ENCODE measurements at places on chromosomes 6 and 20.

GRCh38 chr6:168514216-168514615, 73.2 kb downstream of the SMOC2 start:
- no peak for DNase-seq

DNA sequence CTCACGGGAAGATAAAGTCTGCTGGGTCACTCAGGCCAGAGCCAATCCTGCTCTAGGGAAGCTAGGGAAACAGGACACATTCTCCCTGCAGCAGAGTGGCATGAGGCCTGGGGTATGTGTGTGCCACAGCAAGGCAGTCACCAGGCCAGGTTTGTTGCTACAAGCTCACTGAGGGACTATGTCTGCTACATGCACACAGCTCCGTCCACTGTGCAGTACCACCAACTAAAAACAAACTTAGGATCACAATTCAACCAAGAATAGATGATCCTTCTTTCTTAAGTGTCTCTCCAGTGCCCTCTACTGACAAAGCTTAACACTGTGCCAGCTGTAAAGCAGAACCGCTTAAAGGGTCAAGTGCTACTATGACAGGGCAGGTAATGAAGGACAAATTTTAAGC, 192.5 kb downstream of the PTPRK start:
- no peak for DNase-seq

- DNase-seq: no peak
These were observed 7.3 kb downstream of the STK38 start for GRCh38 chr6:36539814-36540568.

GRCh38 chr6:75363304-75363703, 78.7 kb upstream of the TMEM30A start:
- DNase-seq: no peak

DNA sequence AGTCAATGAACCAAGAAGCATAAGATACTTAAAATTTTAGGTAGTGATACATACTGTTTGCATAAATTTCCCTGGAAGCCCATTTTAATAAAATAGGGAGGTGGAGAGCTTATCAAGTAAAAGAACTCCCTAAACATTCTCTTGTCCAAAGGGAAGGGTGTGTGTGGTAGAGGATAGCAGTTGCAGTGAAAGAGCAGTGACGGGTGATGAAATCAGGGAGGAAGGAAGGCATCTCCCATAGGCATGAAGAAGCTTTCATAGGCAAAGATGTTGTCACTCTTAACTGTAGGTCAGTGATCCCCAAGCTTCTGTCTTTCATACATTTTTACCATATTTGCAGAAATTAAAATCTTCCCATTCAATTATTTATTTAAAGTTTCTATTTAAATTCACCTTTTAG, 60.0 kb upstream of the ZNF831 start:
- no peak for DNase-seq

- DNase-seq: no peak
These were observed 18.6 kb downstream of the KCNK17 start for GRCh38 chr6:39295611-39296011.

DNA sequence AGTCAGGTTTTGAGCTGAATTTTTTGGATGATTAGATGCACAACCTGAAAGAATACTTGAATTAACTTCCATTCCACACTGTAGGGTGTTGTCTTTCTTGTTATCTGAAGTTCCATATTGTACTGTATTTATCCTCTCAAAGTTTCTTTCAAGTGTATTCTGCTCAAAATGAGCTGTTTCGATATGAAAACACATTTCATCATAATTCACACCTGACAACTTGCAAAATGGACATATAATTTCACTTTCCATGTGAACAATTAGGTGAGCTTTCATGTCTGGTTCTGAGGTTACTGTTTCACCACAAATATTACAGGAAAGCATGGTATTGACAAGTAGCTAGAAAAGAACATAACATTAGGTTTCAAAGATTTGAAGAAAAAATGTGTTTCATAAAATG, 1.7 kb downstream of the ZUP1 start:
- no peak for DNase-seq

- DNase-seq: no peak
These were observed 70.9 kb downstream of the CD40 start for GRCh38 chr20:46188866-46189541.

- DNase-seq: no peak
These were observed 86.9 kb downstream of the PHACTR1 start for GRCh38 chr6:12803486-12803885.

DNA sequence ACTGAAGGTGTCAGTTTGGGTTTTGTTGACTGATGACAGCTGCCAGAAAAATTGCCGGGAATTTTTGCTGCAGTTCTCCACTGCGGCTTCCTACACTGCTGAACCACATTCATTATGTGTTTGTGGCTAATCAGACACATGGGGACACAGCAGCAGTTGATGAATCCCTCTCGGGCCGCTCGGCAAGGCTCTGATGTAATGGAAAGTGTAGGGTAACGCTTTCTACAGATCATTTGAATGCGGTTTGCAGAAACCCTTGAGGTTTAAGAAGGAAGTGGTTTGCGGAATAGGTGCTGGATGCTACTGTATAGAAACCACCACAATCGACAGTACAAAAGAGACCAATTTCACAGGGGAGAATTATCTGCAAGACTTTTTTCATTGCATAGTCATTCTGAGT, 138.7 kb upstream of the SASH1 start:
- peak; percentile 17 for DNase-seq

- DNase-seq: no peak
These were observed 240.1 kb downstream of the KCNQ5 start for GRCh38 chr6:72861935-72862432.

- no peak for DNase-seq
These were observed 28.0 kb upstream of the PHACTR3 start for GRCh38 chr20:59576216-59576953.

DNA sequence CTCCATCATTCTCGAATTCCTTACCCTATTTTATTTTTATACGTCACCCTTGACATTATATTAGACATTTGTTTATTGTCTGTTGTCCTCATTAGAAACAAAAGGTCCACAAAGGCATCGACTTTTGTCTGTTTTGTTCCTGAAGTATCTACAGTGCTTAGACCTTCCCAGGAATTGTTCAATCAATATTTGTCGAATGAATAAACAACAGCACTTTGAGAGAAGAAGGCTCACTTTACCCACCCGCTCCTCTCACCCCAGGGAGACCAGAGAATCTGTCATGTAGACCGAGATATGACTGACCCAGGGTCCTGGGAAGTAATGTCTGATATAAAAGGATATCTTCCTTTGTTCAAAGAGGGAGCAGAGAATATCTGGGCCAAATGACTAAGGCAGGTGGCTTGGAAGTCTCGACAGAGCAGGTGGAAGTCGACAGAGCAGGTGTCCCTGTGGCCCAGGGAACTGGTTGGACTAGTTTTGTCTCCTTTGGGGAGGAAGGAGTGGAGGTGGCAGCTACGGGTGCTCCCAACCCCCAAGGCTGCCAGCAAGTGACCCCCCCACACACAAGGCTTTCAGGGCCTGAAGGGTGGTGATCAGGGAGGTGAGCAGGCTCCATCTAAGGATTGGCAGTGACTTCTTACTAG, 14.8 kb upstream of the CHMP4B start:
- DNase-seq: no peak

GRCh38 chr20:57383447-57384347, 7.5 kb upstream of the RBM38 start:
- no peak for DNase-seq

- DNase-seq: no peak
These were observed 180.6 kb downstream of the TFAP2C start for GRCh38 chr20:56809668-56810067.

DNA sequence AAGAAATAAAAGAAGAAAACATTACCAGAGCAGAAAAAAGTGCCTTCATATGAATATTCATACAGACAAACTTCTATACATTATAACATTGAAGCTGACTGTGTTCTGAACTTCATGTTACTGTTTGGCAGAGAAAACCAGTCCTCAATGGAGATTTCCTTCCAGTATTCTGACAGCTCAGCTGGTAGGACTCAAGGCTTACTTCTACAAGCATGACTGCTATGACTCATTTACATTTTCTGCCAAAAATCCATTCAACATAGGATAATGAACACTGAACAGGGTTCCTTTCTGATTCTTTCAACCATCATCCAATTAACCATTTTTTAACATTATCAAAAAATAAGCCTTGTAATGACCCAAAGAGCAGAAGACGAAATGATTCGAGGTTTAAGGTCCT, 25.4 kb downstream of the COL9A1 start:
- DNase-seq: no peak

DNA sequence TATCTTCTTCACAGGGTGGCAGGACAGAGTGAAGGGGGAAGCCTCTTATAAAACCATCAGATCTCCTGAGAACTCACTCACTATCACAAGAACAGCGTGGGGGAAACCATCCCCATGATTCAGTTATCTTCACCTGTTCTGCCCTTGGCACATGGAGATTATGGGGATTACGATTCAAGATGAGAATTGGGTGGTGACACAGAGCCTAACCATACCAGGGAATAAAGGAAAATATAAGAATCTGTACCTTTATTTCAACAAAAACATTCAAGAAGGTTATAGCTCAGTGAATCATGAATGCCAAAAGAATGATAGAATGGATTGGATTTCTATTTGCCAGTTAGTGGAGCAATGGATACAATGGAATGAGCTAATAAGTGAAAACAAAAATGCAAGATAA, 214.4 kb downstream of the PTPRK start:
- no peak for DNase-seq

DNA sequence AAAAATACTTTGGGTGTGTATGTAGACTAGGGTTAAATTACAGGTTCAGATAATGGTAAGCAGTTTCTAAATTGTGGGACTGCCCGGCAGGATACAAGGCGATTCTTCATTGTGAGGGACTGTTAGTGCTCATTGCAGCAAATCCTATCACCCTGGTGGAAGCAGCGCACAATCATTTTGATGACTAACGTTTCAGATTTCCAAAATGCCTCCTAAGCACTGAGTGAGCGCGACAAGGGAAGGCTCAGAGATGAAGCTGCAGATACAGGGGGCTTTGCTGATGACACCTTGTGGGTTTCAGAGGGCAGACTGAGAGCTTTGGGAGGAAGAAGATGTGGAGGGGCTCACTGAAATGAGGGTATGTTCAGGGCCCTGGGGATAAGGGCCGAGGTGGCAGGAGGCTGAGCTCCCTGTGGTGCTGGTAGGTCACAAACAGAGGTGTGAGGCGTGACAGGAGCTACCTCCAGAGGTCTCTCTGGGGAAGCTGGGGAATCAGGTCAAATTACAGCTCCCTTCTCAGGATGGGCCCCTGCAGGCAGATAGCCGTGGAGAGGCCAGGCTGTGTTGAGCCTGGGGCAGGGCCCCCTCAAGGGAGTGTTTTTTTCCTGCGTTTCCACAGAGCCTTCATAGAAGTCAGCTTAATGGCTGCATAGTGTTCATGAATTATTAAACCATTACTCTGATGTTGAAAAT, 84.5 kb upstream of the FYN start:
- DNase-seq: no peak

DNA sequence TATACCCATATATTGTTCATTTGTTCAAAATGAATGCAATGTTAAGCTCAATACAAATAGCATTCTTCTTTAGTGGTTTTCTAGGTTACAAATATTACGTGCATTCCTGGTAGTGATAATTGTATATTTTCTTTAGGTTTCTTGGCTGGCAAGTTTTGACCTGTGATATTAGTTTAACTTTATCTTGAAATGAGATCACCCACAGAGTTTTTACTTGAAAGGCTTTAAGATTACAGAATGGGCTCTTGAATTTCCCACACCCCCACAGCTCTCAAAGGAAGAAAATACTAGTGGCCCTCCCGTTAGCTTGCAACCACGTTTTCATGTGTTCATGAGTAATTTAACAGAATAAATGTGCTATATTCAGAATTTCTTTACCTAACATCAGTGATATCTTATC, 1315.5 kb upstream of the GJE1 start:
- no peak for DNase-seq

- DNase-seq: no peak
These were observed 7.5 kb downstream of the BEND6 start for GRCh38 chr6:56962441-56962840.

GRCh38 chr6:125824946-125825771, 34.4 kb downstream of the NCOA7 start:
- no peak for DNase-seq

- no peak for DNase-seq
These were observed 522.4 kb downstream of the HDGFL1 start for GRCh38 chr6:23091795-23092194.

DNA sequence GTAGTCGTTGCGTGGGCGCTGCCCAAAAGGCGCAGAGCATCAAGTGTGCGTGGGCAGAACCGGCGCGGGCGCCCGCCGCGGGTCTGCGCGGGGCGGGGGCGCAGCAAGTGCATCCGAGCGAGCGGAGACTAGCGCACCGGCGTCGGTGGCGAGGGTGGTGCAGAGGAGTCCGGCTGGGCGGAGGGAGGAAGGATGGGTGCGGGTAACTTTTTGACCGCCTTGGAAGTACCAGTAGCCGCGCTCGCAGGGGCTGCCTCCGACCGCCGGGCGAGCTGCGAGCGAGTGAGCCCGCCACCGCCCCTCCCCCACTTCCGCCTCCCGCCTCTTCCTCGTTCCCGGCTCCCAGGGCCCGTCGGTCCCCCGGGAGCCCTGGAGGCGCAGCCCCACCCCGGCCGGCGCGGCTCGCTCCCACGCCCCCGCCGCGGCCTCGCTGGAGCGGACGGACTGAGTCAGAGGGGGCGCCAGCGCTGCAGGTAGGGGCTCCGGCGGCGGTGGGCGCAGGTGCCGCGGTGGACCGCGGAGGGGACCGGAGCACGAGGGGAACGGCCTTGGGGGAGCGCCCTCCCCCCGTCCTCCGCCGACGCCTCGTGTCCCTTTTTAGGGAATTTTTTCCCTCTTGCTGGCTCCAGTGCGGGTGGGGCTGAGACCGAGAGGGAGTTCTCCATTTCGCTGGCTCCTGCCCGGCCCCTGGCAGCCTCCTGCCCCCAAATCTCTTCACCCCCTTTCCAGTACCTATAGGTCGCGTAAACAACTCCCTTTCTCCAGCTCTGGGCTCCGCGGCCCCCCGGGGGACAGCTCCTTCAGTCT, 1.6 kb upstream of the DBNDD2 start:
- peak; percentile 46 for DNase-seq

- peak; percentile 54 for DNase-seq
These were observed 71.4 kb upstream of the TULP1 start for GRCh38 chr6:35583893-35584688.

GRCh38 chr6:44064089-44064947, 62.9 kb downstream of the MRPL14 start:
- no peak for DNase-seq

Measured in stimulated activated CD8-positive, alpha-beta memory T cell treated with anti-CD3 and anti-CD28 coated beads, Interleukin-15, amount 100 ng/mL, for 4 hours (primary cell).